ENCODE measurements at places on chromosomes 1 and 21. TPM values are rescaled to one million over a fixed set of nuclear protein-coding genes. Genes with fewer than 3 reads are reported as not detected.

The PADI1 gene
- total RNA-seq, result not detected

DNA sequence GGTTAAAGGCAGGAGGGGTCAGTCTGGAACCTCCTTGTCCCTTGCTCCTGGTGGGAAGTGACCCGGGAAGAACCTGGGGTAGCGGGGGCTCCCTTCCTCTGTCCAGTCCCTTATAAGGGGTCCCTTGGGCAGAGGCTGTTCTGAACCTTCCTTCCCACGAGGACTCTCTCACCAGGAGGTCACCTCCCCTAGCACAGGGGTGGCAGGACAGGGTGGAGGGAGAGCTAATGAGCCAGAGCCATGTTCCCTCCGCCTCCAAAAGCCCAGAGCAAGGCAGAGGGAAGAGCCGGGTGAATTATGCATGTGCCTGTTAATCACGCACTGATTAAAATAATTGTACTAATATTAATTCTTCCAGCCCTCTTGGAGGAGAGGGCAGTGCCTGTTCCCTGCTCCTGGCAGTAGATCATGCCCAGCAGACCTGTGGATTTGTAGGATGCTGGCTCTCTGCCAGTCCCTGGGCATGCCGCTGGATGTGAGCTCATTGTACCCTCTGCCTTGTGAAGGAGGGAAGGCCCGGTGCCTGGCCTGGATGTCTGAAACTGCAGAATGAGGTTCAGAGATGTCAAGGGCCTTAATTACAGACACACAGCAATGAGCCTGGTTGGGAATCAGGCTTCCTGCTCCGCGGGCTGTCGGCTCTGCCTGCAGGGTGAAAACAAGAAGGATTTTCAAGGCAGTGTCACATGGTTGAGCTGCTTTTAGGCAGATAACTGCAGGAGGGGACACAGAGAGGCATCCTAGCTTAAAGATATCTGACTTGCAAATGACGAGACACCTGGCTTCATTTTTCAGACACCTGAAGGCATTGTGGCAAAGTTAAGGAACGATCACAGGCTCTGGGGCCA lies 68.2 kb downstream of the IGSF21 start:
- no peak overlapping the region for H3K4me3 ChIP-seq
- H3K27ac ChIP-seq, result no peak overlapping the region
- H3K36me3 ChIP-seq, result no peaks in the 10 kb centered on the region
- no peaks in the 10 kb centered on the region for H3K27me3 ChIP-seq

DNA sequence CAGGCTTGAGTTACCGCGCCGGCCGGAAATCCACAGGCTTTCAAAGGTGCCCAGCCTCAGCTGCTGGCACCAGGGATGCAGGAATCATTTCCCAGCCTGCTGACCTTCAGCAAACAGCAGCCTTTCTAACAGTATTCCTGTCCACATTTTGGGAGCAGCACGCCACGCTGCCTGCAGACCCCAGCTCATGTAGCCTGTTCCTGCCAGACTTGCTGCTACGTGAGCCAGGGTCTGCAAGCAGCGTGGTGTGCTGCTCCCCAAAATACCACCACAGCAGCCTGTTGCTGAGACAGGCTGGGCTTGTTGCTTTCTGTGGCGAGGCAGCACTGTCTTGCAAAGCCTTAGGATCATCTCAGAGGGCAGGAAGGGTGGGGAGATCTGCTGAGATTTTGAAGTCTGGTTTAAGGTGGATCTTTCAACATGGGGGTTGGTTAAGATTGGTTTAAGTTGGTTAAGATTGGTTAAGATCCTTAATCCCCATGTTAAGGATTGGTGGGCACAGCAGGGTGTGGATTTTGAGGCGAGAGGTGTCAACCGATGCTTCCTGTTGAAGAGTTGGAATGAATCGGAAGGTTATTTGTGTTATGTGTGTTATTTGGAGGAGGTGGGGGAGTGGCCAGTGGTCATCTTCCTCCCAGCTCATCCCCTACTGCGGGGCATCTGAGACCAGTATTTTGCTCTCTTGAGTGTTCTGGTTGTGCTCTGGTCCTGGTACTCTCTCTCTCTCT lies 12.9 kb downstream of the FAAH start:
- H3K27me3 ChIP-seq, result no peaks in the 10 kb centered on the region
- DNase-seq, result peak; percentile 33
- no peaks in the 10 kb centered on the region for H3K36me3 ChIP-seq
- H3K27ac ChIP-seq, result no peak overlapping the region
- H3K4me1 ChIP-seq, result no peaks in the 10 kb centered on the region

DNA sequence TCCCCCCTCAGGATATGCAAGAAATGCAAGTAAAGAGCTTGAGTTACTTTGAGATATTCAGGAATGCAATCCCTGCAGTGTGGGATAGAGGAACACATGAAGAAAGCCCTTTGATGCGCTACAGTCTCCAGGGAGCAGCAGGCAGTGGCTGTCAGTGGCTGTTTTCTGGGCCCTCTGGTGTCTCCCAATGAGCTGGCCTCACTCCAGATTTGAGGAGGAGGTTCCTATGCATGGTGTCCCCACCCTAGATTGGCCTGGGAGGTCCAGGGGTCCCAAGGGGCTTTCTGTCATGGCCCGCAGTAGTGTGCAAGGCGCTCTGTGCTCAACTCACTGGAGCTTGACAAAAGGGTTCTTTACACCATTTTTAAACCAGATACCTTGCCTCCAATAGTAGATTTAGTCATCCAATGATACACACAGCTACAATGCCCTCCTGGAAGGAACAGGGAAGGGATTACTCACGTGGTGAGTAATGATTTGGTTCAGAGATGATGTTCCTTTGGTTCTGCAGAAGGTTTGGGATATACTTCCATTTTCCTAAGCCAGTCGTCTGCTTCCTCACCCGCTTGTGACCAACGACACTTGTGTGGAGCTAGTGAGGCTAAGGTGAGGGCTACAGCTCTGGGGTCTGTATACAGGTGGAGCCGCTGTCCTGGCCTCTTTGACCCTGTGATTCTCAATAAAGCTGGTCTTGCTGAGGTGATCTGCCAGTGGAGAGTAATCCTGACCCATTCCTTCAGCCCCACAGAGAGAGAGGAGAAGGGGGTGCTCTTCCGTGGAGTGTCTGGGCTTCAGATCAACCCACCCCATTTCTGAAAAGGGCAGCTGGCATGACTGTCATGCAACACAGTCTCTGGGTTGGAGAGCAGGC lies 6.6 kb downstream of the BATF3 start:
- H3K36me3 ChIP-seq, result no peaks in the 10 kb centered on the region
- DNase-seq, result peak; percentile 81
- no peak overlapping the region for H3K27ac ChIP-seq

GRCh38 chr1:26999440-26999987 lies 6.0 kb downstream of the TRNP1 start:
- peak; percentile 97 for DNase-seq
- peaks cover 15% of the 10 kb centered on the region for H3K36me3 ChIP-seq
- H3K4me3 ChIP-seq, result peak overlapping the region; percentile 82
- H3K27ac ChIP-seq, result peak overlapping the region; percentile 91
- no peaks in the 10 kb centered on the region for H3K27me3 ChIP-seq

DNA sequence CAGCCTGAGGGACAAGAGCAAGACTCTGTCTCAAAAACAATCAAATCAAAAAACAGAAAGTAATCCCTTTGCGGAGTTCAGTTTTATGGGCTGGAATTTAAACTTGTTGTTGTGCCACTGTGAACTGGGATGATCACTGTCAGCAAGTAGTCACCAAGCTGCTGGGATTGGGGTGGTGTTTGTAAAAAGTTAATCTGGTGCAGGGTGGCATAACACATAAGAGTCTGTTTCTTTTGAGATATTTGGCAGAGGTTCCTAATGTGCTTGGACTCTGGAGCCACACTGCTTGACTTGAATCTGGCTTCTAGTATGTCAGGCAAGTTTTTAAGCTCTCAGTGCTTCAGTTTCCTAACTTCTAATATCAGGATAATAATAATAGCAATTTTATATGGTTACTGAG lies 6.6 kb downstream of the CLIC4 start:
- H3K27me3 ChIP-seq, result no peaks in the 10 kb centered on the region
- H3K4me3 ChIP-seq, result peak overlapping the region; percentile 99
- DNase-seq, result peak; percentile 51
- peaks cover 27% of the 10 kb centered on the region for H3K36me3 ChIP-seq
- peak overlapping the region; percentile 21 for H3K27ac ChIP-seq

GRCh38 chr21:26845066-26845758 lies at the start of gene ADAMTS1:
TSS of gene ADAMTS1 (minus strand) at chr21:26845409. CDS start at chr21:26844954, 455 bp downstream.
- peak; percentile 94 for DNase-seq
- H3K4me1 ChIP-seq, result peaks cover 24% of the 10 kb centered on the region
- H3K27me3 ChIP-seq, result no peaks in the 10 kb centered on the region

The CD1B gene
- total RNA-seq, result not detected

- H3K27ac ChIP-seq, result peak overlapping the region; percentile 34
- H3K36me3 ChIP-seq, result no peaks in the 10 kb centered on the region
- peak overlapping the region; percentile 43 for H3K4me3 ChIP-seq
- H3K4me1 ChIP-seq, result peaks cover 18% of the 10 kb centered on the region
Measured at GRCh38 chr1:227225715-227226346, 92.5 kb downstream of the CDC42BPA start.

The CCDC190 gene
- total RNA-seq, result not detected

DNA sequence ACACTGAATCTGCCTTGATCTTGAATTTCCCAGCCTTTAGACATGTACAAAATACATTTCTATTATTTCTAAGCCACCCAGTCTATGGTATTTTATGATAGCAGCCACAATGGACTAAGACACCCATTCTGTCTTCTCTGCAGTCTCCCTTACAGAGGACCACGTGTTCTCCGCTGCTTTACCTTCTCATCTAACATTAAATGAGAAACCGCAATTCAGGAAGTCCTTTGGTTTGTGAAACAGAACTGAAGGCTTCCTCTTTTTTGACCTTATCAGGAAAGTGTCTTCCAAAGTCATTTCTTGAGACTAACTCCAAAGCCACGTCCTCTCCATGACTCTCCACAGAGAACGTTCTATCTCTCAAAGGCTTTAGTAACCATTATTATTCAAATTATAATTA lies 560.1 kb downstream of the OMA1 start:
- H3K4me1 ChIP-seq, result no peaks in the 10 kb centered on the region
- DNase-seq, result no peak
- H3K36me3 ChIP-seq, result no peaks in the 10 kb centered on the region
- H3K27me3 ChIP-seq, result no peaks in the 10 kb centered on the region
- no peak overlapping the region for H3K27ac ChIP-seq

DNA sequence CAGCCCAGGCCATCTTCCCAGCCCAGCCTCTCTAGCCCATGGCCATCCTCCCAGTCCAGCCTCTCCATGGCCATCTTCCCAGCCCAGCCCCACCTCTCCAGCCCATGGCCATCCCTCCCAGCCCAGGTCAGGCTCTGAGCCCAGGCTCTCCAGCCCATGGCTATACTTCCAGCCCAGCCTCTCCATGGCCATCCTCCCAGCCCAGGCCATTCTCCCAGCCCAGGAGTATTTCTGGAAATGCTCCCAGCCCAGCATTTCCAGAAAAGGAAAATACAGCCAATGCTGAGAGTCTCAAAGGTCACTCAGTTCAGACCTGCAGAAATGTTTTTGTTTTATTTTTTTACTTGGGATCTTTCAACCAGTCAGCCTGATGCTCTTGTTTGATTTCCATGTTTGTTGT lies 70.0 kb upstream of the ZNF281 start:
- H3K27me3 ChIP-seq, result no peaks in the 10 kb centered on the region
- no peak overlapping the region for H3K4me3 ChIP-seq

- H3K36me3 ChIP-seq, result no peaks in the 10 kb centered on the region
- H3K4me3 ChIP-seq, result no peak overlapping the region
- no peaks in the 10 kb centered on the region for H3K27me3 ChIP-seq
- no peak for DNase-seq
- no peak overlapping the region for H3K27ac ChIP-seq
- H3K4me1 ChIP-seq, result peaks cover 9% of the 10 kb centered on the region
Measured at GRCh38 chr1:116288201-116288598, 84.8 kb upstream of the ATP1A1 start.

DNA sequence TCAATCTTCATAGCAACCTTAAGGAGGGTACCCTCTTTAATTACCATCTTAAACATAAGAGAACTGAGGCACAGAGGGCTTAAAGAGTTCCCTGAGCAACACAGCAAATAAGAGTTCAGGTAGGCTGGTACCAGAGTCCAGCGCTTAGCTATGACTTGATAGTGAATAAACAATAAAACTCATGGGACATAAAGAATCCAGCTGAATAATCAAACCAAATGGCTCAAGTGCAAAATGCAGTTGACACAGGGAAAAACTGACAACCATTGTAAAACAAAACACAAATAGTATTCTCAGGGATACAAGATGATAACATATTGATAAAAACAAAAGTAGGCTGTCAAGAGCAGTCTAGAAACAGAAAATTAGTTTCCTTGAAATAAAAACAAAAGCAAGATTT lies 176.9 kb upstream of the HMGB4 start:
- no peaks in the 10 kb centered on the region for H3K27me3 ChIP-seq
- DNase-seq, result no peak
- no peaks in the 10 kb centered on the region for H3K36me3 ChIP-seq
- H3K27ac ChIP-seq, result no peak overlapping the region
- peaks cover 30% of the 10 kb centered on the region for H3K4me1 ChIP-seq

DNA sequence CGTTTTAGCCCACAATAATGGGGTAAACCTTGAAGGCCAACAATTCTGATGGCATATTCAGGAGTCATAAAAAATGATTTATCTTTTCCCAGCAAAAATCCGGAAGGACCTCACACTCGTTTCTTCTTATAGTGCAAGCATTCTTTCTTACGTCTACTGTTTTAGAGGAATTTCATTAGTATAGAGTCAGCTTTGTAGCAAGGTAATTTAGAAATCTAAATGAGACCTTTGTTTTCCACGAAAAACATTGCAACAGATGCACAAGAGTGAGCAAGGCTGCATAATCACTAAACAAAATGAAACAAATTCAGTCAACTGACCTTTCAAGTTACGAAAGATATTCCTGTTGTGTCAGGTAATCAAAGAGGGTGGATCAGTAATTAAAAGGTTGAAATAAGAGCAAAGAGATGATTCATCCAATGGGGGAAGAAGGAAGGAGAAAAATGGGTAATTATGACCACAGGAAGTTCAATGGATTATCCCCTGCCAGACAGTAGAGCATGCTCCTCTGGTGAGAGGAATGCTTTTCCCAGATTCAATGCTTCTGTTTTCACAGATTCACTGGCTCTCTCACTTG lies 560 bp upstream of the CSDE1 start:
- peaks cover 34% of the 10 kb centered on the region for H3K4me1 ChIP-seq
- DNase-seq, result peak; percentile 48
- no peaks in the 10 kb centered on the region for H3K27me3 ChIP-seq
- H3K36me3 ChIP-seq, result peaks cover 3% of the 10 kb centered on the region
- H3K27ac ChIP-seq, result peak overlapping the region; percentile 100
- H3K4me3 ChIP-seq, result peak overlapping the region; percentile 100

GRCh38 chr1:172003766-172004530 lies 162.7 kb downstream of the DNM3 start:
- H3K36me3 ChIP-seq, result no peaks in the 10 kb centered on the region
- DNase-seq, result no peak
- no peak overlapping the region for H3K4me3 ChIP-seq
- no peak overlapping the region for H3K27ac ChIP-seq

DNA sequence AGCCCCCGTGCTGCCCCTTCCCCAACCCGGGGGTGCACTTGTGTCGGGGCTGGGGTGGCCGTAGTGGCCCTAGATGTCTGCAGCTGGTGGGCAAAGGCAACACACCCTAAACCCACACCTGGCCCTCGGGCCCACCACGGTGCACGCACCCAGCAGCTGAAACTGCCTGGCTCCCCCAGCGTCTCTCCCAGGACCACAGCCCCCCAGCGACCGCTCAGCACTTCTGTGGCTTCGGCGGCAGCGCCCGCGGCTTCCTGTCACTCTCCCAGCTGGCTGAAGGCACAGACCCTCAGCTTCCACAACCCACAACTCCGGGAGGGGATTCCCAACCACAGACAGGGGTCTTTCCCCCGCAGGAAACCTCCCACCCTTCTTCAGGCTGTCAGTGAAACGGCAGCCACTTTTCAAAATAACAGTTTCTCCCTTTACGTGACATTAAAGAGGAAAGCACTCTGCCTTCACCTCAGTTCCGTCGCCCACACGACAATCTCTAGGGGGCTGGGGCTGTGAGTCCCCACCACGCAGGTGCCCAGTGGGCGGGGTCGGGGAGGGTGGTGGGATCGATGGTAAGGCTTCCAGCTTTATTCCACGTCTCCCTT lies 40.7 kb upstream of the COL6A2 start:
- H3K36me3 ChIP-seq, result no peaks in the 10 kb centered on the region
- DNase-seq, result no peak
- H3K4me1 ChIP-seq, result peaks cover 40% of the 10 kb centered on the region
- no peak overlapping the region for H3K4me3 ChIP-seq
- H3K27me3 ChIP-seq, result no peaks in the 10 kb centered on the region
